Pancreas (tissue), 10 donors: ENCODE measurements at places on chromosomes 11 and 22. TPM values are rescaled to one million over a fixed set of nuclear protein-coding genes. Genes with fewer than 3 reads are reported as not detected.

Gene TRPM5
- 1.5 TPM for total RNA-seq

GRCh38 chr11:9130297-9130696 lies 38.9 kb upstream of the SCUBE2 start:
- H3K27ac ChIP-seq = no peak overlapping the region
- H3K36me3 ChIP-seq = no peaks in the 10 kb centered on the region
- no peaks in the 10 kb centered on the region for H3K27me3 ChIP-seq
- H3K4me1 ChIP-seq = no peaks in the 10 kb centered on the region

Gene OR51B5
- total RNA-seq = 0.19 TPM

- H3K27me3 ChIP-seq = no peaks in the 10 kb centered on the region
- H3K36me3 ChIP-seq = no peaks in the 10 kb centered on the region
- DNase-seq = no peak
- no peak overlapping the region for H3K4me3 ChIP-seq
- no peak overlapping the region for H3K27ac ChIP-seq
Observed at GRCh38 chr11:82994604-82995230, 77.0 kb downstream of the RAB30 start.

DNA sequence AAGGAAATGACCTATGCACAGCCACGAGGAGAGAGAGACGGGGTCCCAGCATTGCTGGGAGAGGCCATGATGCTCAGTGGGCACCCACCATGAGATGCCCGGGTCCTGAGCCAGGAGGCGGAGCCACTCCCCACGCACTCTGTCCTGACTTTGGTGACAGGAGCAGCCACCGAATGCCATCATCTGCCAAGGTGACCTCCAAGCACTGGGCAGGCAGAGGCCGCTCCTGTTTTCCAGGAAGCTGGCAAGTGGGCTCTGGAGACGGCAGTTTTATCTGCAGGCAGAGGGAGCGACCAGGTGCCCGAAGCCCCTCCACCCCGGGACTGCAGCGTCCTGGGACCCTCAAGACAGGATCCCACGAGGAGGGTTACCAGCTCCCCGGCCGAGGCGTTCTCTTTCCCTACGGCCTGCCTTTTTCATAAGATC lies 453.9 kb downstream of the BRD1 start:
- no peaks in the 10 kb centered on the region for H3K4me1 ChIP-seq
- H3K27ac ChIP-seq = no peak overlapping the region
- H3K36me3 ChIP-seq = no peaks in the 10 kb centered on the region
- no peak overlapping the region for H3K4me3 ChIP-seq

- no peak overlapping the region for H3K4me3 ChIP-seq
- H3K4me1 ChIP-seq = no peaks in the 10 kb centered on the region
- no peaks in the 10 kb centered on the region for H3K27me3 ChIP-seq
Observed at GRCh38 chr11:82560836-82561235, 172.8 kb downstream of the FAM181B start.

Gene KIRREL3
- total RNA-seq = 0.06 TPM

DNA sequence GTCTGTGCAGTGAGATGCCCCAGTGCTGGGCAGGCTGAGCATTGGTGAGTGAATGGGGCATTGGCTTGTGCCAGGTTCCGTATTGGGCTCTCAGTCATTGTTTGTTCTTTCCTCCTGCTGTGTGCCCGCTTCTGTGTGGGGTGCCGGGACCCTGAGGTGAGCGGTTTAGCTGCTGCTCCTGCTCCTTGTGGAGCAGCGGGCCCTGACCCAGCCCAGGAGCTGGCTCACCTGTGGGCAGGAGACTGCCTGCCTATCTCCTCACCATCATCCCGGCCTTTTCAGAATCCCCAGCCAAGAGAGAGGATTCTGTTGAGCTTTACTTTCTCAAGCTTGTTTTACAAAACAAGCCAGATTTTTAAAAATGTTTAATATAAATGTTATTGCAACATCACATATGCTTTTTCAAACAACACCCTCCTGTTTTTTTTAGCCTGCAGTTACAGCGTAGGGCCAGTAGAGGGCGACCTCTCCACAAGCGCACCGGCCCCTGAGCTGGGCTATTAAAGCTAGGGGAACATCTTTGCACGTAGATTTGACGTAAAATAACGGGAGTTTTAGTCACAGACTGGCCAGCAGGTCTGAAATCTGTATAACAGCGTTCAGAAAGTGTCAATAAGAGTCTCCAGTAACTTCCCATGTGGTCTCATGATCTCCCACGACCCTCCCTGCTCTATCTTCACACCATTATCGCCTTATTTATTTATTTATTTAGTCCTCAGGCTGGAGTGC lies 25.1 kb upstream of the RELT start:
- H3K4me3 ChIP-seq = no peak overlapping the region
- DNase-seq = no peak
- H3K27me3 ChIP-seq = no peaks in the 10 kb centered on the region
- no peak overlapping the region for H3K27ac ChIP-seq
- H3K36me3 ChIP-seq = no peaks in the 10 kb centered on the region

Gene CBLIF
- total RNA-seq = 0.61 TPM

DNA sequence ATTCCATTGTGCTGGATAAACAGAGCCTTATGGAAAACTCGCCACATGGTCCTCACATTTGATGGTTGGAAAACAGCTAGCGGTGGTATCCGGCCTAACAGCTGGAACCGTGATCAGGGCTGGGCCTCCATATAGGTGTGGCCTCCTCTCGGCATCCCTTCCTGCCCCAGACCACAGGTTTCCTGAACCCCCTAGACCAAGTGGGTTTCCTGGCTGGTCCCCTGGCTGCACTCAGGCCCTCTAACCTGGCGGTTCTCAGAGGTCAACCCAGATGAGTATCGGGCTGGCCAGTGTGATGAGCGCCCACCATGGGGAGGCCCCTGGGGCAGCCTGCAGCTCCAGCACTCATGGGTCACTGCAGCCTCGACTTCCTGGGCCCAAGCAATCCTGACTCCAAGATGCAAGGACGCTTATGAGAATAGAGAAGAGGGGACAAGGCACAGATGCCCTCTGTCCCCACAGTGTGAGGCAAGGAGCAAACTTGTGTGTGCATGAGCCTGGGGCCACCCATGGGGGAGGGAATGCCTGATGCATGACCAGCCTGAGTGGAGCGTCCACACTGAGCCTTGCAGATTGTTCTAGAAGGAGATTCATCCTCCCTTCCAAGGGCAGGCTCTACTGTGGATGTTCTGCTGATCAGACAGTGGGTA lies 53.4 kb upstream of the WNT7B start:
- H3K27ac ChIP-seq = no peak overlapping the region
- H3K4me1 ChIP-seq = peaks cover 8% of the 10 kb centered on the region
